CD4-positive, alpha-beta T cell treated with Interleukin-17A for 4 hours (primary cell): ENCODE measurements at places on chromosomes 7 and 10.
A peak's percentile ranks its signal among the peaks of the same experiment; 100 is the strongest.

DNA sequence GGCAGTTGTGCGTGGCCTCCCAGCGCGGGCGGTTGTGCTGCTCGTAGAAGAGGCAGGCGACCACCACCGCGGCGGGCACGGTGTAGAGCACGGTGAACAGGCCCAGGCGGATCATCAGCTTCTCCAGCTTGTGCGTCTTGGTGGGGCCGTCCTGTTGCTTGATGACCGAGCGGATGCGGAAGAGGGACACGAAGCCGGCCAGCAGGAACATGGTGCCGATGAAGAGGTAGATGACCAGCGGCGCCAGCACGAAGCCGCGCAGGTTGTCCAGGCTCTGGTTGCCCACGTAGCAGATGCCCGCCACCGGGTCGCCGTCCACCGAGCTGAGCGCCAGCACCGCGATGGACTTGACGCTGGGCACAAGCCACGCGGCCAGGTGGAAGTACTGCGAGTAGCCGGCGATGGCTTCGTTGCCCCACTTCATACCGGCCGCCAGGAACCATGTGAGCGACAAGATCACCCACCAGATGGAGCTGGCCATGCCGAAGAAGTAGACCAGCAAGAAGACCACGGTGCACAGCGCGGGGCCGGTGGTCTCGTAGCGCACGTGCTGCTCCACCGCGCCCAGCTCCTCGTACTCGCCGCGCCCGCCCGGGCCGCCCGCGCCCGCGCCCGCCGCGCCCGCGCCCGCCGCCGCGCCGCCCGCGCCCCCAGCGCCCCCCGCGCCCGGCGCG, 2.2 kb downstream of the FZD8 start:
- DNase-seq: no peak

DNA sequence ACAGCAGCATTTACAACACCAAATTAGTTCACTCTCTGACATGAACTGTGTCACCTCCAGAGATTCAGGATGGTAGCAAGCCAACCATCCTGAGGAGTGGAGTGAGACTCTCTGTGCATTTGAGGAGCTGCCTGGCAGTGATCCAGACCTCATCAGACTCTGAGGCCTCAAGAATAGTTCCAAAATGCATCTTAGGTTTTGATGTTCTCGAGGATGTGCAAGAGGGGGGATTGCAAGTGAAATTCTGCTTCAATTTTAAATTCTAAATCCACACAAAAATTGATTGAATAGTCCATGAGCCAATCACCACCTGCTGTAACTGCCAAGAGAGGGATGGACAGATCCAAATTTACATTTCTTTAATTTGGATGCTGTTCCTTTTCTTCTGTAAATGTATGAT, 49.7 kb downstream of the SLK start:
- DNase-seq: no peak

- no peak for DNase-seq
Measured at GRCh38 chr7:824081-824480, 8.2 kb upstream of the SUN1 start.

- DNase-seq: no peak
Measured at GRCh38 chr10:124106241-124106879, 13.0 kb upstream of the CHST15 start.

DNA sequence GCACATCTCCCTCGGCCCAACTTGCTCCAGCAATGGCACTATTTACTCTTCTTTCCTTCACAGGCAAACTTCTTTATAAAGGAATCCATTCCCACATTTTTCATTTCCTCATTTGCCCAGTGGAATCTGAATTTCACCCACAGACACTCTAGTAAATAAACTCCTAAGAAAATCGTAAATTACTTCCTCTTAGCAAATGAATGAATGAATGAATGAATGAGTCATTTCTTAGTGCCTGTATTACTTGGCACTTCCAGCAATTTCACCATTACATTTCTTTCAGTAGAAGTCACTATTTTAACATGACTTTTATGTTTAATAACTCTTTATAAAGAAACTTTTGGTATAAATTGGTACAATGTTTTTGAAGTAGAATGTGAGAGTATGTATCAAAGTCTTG, 55.7 kb downstream of the DDC start:
- no peak for DNase-seq

- DNase-seq: no peak
Measured at GRCh38 chr7:2043316-2044039, 189.3 kb downstream of the MAD1L1 start.

DNA sequence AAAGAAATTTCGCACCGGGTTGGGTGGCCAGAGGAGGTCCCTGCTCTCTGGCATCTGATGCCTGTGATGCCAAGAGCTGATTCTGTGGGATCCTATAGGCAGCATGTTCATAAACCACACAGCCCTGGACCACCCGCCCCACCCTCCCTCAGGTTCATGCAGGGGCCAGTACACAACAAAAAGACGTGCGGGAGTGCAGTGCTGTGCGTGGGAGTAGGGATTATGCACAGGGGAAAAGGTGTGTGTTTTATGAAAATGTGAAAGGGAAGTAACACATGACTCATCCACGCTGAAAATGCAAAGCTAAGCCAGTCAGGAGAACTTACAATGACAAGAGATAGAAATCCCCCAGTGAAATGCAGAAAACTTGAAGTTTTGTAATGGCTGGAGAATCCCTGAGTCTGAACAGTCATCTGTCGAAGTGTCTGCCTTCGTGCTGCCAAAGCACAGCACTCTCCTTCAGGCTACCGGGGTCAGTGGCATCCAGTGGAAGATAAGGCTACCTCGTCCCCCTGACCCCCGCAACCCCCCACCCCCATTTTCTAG, 1.1 kb downstream of the KIAA1217 start:
- DNase-seq: no peak

GRCh38 chr10:113960617-113961181, 83.0 kb upstream of the ADRB1 start:
- peak; percentile 47 for DNase-seq

DNA sequence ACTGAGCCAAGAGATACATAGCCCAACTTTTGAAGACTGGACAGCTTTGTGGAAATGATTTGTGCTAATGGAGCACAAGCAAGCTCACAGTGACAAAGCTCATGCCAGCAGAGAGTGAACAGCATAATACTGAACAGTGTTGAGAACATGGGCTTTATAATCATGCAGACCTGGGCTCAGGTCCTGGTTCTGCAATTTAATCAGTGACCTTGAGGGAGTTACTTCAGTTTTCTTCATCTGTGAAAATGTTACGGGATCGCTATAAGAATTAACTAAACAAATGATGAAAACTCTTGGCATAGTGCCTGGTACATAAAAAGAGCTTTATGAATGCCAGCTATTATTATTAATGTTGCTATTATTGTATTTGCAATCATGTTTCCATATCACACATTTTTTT, 690.5 kb upstream of the LRRN3 start:
- DNase-seq: no peak

GRCh38 chr7:37284805-37285231, 163.8 kb downstream of the ELMO1 start:
- peak; percentile 57 for DNase-seq

DNA sequence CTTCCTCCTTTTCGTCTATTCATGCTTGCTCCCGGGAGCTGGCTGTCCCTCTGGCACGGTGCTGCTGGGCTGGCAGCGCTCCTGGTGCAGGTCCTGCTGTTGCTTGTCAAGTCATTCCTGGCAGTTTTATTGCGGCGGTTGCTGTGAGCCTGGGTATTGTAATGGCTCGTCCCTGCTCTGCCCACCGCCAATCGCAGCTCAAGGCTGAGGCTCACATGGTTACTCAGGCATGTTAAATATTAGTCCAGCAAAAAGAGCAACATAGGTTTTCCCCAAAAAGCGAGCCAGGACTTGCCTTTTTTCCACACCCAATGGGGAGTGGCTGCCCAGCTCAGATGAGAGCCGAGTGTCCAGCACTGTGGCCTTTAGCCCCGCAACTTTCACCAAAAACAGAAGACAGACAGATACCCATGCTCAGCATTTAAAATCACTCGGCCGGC, 492.9 kb upstream of the FOXK1 start:
- DNase-seq: no peak

- no peak for DNase-seq
Measured at GRCh38 chr10:1019362-1019761, 6.3 kb downstream of the IDI2 start.
